ENCODE measurements at places on chromosomes 2 and 18. TPM values are rescaled to one million over a fixed set of nuclear protein-coding genes. Genes with fewer than 3 reads are reported as not detected.
A peak's percentile ranks its signal among the peaks of the same experiment; 100 is the strongest.

GREB1 gene
- 0.05 TPM for total RNA-seq

GRCh38 chr2:129376426-129377077 lies 602.9 kb upstream of the RAB6C start:
- no peak overlapping the region for H3K27ac ChIP-seq
- DNase-seq, result no peak
- no peaks in the 10 kb centered on the region for H3K36me3 ChIP-seq
- no peaks in the 10 kb centered on the region for H3K4me1 ChIP-seq

DNA sequence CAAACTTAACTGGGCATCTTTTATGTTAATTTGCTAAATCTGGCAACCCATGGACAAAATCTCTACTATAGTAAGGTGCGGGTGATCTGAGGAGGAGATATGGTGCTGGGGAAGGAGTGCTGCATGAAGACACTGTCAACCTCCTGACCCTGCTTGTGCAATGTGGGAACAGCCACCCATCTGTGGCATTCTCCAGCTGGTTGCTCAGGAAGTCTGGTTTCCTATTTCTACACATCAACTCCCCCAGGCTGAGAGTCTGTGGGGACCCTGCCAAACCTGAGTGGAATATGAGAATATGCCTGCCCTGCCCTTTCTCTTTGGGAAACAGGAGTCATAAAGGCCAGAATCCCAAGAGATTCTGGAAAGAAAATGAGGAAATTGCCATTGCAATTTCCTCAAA lies 60.1 kb upstream of the PAX3 start:
- no peak overlapping the region for H3K4me3 ChIP-seq
- no peak for DNase-seq
- no peaks in the 10 kb centered on the region for H3K36me3 ChIP-seq
- H3K27me3 ChIP-seq, result no peaks in the 10 kb centered on the region
- H3K27ac ChIP-seq, result no peak overlapping the region

- no peak overlapping the region for H3K27ac ChIP-seq
- no peaks in the 10 kb centered on the region for H3K36me3 ChIP-seq
- H3K4me3 ChIP-seq, result no peak overlapping the region
- no peak for DNase-seq
Measured at GRCh38 chr2:191864628-191865374, 17.9 kb upstream of the CAVIN2 start.

STAT4 gene
- 47.9 TPM for total RNA-seq

GALR1 gene
- total RNA-seq, result not detected

CCDC141 gene
- 2.1 TPM for total RNA-seq

GRCh38 chr2:226270285-226271058 lies 529.1 kb downstream of the IRS1 start:
- no peak overlapping the region for H3K27ac ChIP-seq
- no peak for DNase-seq
- H3K4me3 ChIP-seq, result no peak overlapping the region
- no peaks in the 10 kb centered on the region for H3K36me3 ChIP-seq
- H3K27me3 ChIP-seq, result peaks cover 2% of the 10 kb centered on the region
- H3K4me1 ChIP-seq, result no peaks in the 10 kb centered on the region

DNA sequence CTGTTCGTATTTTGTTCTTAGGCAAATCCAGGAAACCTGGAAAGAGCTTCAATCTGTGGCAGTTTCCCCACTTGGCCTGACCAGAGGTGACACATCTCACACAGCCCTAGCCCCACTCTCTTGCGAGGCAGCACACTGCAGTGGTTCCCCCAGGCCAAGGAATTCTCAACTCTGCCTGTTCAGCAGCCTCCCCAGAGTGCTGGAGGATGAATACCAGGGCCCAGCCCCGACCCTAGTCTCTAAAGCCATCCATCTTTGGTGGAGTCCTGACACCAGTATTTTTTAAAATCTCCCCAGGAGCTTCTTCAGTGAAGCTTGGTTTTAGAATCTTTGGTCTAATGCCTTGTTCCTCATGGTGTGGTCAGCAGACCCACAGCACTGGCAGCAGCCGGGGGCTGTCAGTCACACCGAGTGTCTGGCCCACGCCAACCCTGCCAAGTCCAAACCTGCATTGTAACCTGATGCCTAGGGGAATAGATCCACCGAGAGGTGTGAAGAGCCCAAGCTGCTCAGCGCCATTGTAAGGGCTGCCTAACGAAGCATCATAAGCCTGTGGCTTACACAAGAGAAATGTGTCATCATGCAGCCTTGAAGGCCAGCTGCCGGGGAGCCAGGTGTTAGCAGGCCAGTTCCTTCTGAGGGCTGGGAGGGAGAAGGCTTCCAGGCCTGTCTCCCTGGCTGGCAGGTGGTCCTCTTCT lies 428.7 kb upstream of the ID2 start:
- no peak for DNase-seq
- H3K4me3 ChIP-seq, result no peak overlapping the region
- peaks cover 4% of the 10 kb centered on the region for H3K36me3 ChIP-seq

DNA sequence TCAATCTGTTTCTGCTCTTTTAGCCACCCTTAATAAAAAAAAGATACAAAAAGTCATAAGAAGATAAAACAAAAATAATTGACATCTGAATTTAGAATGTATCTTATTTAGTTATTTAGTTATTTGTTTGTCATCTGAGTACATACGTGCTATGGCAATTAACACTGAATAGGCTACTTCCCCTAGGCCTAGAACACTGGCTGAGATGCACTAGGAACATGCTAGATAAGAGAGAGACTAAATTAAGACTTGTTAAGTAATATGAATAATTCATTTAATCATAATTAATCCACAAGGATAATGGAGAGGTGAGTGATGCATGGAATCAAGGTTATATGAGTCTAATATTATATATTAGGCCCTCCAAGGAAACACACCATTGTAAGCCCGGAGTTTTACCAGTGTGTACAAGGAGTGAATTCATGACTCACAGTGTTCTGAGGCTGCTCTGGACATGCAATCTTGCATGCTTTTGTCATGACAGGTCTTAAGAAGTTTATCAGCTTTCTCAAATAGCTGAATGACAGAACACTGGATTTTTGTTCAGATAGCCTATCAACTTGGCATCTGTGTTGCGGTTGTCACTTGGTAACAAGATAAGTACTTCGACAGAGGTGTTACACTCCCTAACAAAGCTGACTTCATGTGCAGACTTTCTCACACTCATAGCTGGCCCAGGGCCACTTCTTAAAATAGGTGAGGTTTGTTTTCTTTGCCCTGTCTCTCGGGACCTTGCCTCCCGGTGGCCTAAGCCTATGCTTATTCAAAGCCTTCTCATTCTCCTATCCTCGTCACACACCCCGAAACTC lies 5.0 kb upstream of the SERPINB2 start:
- peaks cover 13% of the 10 kb centered on the region for H3K27me3 ChIP-seq
- DNase-seq, result peak; percentile 31
- no peaks in the 10 kb centered on the region for H3K36me3 ChIP-seq
- H3K4me1 ChIP-seq, result peaks cover 8% of the 10 kb centered on the region
- H3K27ac ChIP-seq, result no peak overlapping the region

CMPK2 gene
- total RNA-seq, result 6.4 TPM

DNA sequence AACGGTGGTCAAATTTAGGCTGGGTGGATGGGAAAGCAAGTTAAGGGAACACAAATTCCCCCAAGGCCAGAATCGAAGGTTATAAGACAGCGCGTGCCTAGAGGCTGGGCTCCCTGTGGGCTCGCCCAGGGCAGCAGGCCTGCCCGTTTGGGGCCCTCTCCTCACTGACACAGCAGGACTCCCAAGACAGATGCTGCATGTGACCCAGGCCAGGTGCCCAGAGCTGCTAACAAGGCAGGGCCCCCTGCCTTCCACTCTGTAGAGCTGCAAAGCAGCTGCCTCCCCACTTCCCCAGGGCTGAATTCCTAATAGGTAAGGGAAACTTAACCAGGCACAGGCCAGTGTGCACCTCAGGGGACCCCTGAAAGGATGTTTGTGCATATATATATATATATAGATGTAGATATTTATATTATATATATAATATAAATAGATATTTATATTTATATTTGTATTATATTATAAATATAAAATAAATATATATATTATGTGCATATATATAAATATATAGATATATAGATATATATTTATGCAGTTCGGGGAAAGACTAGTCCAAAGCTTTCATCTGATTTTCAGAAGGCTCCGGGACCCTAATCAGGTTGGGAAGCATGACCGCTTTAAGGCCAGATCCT lies 43.7 kb downstream of the TMEM37 start:
- H3K27ac ChIP-seq, result no peak overlapping the region
- H3K36me3 ChIP-seq, result no peaks in the 10 kb centered on the region
- no peak overlapping the region for H3K4me3 ChIP-seq
- DNase-seq, result no peak

- H3K4me1 ChIP-seq, result peaks cover 5% of the 10 kb centered on the region
- H3K27me3 ChIP-seq, result no peaks in the 10 kb centered on the region
- H3K27ac ChIP-seq, result no peak overlapping the region
- DNase-seq, result no peak
- H3K36me3 ChIP-seq, result no peaks in the 10 kb centered on the region
Measured at GRCh38 chr18:62663731-62664336, 51.5 kb upstream of the PHLPP1 start.

IL18R1 gene
- total RNA-seq, result 50.2 TPM

LAMA3 gene
- total RNA-seq, result not detected

DNA sequence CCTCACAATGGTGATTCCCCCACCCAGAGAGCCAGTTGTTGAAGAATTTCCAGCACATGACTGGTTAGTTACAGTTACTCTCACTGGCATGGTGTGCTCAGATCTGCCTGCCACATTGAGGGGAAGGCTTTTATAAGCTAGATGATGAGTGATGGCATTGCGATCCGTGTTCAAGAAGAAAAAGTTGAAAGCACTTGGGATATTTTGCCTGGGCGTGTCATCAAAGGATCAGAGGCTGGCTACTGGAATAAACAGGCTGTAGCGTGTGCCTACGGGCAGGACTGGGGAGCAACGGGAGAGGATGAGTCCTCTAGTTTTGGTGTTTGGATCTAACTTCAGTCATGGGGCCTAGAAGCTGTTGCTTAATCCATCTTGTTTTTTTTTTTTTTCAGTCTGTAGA lies 175.0 kb downstream of the SETBP1 start:
- H3K4me3 ChIP-seq, result no peak overlapping the region
- H3K27ac ChIP-seq, result no peak overlapping the region
- no peak for DNase-seq
- peaks cover 12% of the 10 kb centered on the region for H3K27me3 ChIP-seq
- no peaks in the 10 kb centered on the region for H3K36me3 ChIP-seq

TMEM87B gene
- total RNA-seq, result 15.8 TPM

DNA sequence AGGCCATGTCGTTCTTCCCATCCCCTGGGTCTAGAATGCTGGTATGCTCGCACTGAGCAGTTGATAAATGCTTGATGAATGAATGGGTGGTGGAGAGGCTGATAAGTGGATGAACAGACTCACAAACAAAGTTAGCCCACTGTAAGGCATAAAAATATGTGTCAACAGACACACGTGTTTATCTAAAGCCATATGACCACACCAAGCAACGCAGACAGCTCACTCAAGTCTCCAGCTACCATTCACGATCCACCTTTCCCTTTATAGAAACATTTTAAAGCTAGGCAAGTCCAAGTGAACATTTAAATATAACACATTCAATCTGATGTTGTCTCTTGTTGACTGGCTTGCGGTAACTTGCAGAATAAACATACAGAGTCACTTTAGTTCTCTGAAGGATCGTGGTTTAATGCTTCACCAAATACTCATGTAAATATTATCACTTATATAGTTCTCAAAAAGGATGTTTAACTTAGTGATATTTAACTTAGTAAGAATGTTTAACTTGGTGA lies 105.5 kb downstream of the NOL10 start:
- H3K27me3 ChIP-seq, result no peaks in the 10 kb centered on the region
- H3K27ac ChIP-seq, result no peak overlapping the region
- H3K36me3 ChIP-seq, result peaks cover 53% of the 10 kb centered on the region
- DNase-seq, result no peak
- H3K4me3 ChIP-seq, result no peak overlapping the region
- H3K4me1 ChIP-seq, result peaks cover 21% of the 10 kb centered on the region

GRCh38 chr18:51070545-51070944 lies 40.5 kb downstream of the SMAD4 start:
- no peak for DNase-seq
- H3K4me3 ChIP-seq, result no peak overlapping the region
- no peak overlapping the region for H3K27ac ChIP-seq
- peaks cover 12% of the 10 kb centered on the region for H3K4me1 ChIP-seq

- no peak overlapping the region for H3K4me3 ChIP-seq
- H3K27me3 ChIP-seq, result no peaks in the 10 kb centered on the region
- no peaks in the 10 kb centered on the region for H3K4me1 ChIP-seq
- no peak for DNase-seq
- no peaks in the 10 kb centered on the region for H3K36me3 ChIP-seq
Measured at GRCh38 chr2:50691513-50691912, 340.4 kb downstream of the NRXN1 start.

DNA sequence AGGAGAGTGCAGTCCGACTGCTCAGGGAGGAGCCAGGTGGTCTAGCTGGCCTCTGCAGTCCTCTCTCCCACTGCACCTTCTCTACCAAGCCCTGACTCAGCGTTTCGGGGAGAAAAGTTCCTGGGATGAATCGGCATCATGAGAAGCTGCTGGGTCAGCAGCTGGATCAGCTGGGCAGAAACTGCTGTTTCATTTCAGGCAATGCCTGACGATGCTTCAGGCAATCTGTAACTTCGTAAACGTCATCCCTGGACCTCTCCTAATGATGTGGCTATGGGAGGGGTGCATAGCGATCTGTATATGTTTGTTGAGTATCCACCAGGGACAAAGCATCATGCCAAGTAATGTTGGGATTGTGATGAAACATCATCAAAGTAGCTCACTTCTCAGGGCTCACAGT lies 20.7 kb downstream of the LIPG start:
- H3K27me3 ChIP-seq, result peaks cover 16% of the 10 kb centered on the region
- no peak overlapping the region for H3K4me3 ChIP-seq
- DNase-seq, result no peak
- H3K4me1 ChIP-seq, result no peaks in the 10 kb centered on the region
- no peak overlapping the region for H3K27ac ChIP-seq

DNA sequence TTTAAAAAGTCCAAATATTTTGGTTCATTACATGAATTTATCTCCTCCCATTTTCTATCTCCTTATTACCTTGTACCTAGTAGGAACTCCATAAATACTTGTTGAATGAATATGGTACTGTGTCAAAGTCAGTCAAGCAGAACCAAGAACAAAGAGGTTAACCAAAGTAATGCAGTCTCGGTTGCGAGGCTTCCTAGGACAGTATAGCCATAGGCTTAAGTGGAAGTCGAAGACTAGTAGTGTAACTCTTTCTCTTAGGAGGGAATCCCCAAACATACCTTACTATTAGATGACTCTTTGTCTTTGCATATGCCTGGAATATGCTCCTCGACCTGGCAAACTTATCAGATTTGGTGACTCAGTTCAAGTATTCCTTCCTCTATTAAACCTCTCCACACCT lies 4.8 kb downstream of the LIPT1 start:
- H3K4me1 ChIP-seq, result peaks cover 26% of the 10 kb centered on the region
- DNase-seq, result no peak
- H3K36me3 ChIP-seq, result peaks cover 22% of the 10 kb centered on the region

TSPYL6 gene
- total RNA-seq, result not detected

Measured in activated CD4-positive, alpha-beta T cell treated with anti-CD3 and anti-CD28 coated beads, Interleukin-2, amount 10 ng/mL, durations not matched to agents 24 days and 14 days (primary cell).